Skin of body (tissue), 3 donors: ENCODE measurements at places on chromosomes 7 and 10. TPM values are rescaled to one million over a fixed set of nuclear protein-coding genes. Genes with fewer than 3 reads are reported as not detected.

GRCh38 chr7:69457595-69458504 lies 140.4 kb upstream of the AUTS2 start:
- peak; percentile 78 for DNase-seq

DNA sequence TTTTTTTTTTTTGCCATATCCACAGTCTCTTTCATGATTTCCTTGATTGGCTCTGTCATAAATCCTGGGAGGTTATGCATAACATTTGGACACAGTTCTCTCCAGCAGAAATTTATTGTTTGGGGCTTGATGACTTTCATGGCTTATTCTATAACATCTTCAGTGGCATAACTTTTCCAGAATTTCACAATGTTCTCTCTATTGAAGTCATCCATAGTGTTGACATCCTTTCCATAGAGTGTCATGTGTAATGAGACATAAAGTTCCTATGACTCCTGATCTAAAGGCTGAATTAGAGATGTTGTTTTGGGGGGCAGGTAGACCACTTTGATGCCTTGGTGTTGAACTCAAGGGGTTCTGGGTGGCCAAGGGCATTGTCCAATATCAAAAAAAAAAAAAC lies 36.7 kb upstream of the STK17A start:
- DNase-seq: no peak

SPDYE2B gene
- total RNA-seq: not detected

DNA sequence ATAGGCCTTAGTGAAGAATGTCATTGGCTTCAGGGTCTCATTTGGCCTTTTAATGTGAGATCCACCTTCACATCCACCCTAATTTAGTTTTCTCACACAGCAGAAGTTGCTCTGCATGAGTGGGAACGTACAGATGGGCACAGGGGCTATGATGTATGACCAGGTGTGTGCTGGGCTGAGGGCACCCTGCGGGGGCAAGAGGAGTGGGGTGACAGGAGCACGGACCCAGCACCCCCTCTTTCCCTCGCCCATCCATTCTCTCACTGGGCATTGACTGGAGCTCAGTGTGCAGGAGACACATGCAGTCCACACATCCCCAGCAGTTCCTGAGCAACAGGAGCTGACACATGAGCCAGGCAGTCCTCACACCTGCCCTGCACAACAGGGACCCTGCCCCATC lies 95.1 kb upstream of the PPP2R2D start:
- DNase-seq: no peak

FAM237B gene
- total RNA-seq: not detected

ZPBP gene
- not detected for total RNA-seq

DNA sequence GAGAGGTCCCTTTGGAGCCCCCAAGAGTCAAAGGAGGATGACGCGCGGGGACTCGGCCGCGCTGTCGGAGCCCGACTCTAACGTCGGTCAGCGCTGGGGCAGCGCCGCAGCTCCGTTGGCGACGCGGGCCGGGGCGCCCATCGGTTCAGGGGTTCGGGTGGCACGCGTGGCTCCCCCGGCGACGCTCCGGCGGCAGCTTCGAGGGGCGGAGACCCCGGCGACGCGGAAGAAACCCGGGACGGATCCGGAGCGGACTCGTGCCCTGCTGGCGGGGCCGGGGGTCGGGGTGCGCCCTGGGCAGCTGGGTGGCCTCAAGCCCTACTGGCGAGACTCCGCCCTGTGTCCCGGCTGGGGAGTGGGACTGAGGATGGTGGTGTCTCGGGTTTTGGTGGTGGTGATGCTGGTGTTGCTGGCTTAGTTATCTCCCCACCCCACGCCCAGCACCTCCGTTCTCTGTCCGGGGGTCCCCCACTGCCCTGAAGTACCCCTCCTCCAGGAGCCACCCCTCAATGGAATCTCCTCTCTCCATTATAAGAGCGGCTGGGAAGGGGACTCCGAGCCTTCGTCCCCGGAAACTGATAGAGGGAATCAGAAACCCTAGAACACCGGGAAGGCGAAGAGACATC lies at the start of gene NAT16:
NAT16 (minus strand) TSS at position 164 of the 626 bp plus-strand sequence. CDS start 5,486 bp downstream, outside the sequence.
- DNase-seq: no peak

DNA sequence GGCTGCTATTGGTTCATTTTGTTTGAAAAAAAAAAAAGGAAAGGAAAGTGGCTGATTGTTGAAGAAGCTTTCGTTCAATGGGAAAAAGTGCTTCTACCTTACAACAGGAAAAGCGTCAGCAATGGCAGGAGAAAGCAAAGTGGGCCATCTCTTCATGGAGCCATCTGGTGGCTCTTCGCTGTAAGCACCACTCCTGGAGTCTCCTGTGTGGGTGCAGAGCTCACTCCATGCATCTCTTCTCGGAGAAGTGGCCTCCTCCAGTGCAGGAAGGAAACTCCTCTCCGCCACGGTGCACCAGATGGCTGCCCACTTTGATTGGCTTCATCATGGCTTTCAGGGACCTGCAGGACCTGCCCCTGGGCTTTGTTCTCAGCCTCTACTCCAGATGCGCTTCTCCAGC lies 250.9 kb downstream of the PTEN start:
- DNase-seq: no peak

MMP21 gene
- total RNA-seq: 0.20 TPM

DNA sequence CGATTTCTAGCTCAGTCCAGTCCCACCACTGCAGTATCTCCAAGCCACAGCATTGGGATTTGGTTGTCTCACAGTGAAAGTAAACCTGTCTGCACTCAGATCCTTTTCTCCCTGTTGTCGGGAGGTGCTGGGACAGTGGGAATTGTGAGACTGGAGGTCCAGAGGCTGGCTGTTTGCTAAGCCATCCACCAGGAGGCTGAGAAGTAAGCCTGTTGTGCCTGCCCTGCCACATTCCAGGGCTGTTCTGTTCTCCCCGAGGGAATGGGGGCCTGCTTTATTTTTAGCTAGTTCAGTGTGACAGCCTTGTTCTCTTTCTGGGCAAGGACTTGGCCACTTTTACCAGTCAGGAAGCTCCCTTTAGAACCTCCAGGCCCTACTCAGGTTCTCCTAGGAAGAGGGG lies 54.9 kb downstream of the HK1 start:
- DNase-seq: peak; percentile 26

GRCh38 chr7:27300421-27300820 lies 57.8 kb downstream of the EVX1 start:
- no peak for DNase-seq

- DNase-seq: no peak
Measured at GRCh38 chr7:101239191-101239950, 1.8 kb upstream of the CLDN15 start.

- no peak for DNase-seq
Measured at GRCh38 chr7:22252016-22252415, 104.9 kb downstream of the RAPGEF5 start.

MMD2 gene
- not detected for total RNA-seq

DNA sequence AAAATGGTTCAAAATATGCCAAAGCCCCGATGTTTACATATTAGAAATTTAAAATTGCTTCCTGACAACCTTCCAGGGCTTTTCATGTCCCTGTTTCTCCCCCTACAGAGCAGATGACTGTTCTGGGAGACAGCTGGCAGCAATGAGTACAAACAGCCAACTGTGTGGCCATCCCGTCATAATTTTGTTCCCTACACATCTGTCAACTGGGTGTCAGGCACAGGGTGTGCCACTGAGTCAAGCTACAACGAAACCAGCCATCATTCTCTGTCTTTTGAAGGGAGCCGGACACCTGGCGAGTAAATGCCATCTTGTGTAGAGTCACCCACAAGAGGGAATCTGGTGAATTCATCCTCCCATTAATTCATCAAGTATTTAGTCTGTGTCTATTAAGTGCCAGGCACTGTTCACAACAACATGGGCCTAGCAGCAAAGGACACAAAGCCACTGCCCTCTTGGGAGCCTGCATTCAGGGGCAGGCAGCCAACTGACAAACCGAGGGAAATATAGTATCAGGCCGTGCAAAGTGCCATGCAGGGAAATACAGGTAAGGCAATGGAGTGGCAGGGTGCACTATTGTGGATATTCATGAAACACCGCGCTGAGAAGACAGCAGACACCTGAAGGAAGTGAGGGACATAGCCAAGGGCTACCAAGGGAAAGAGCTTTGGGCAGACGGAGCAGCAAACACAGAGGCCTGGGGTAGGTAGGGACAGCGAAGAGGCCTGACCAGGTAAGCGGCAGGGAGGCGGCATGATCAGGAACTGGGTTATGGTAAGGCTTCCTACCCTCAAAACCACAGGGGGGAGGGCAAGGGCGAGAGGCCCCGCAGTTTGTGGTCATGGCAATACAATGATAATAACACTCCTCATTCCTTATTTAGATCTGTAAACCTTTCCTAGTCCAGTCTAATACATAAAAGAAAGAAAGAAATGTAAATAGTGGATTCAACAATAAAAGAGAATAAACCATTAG lies 213.6 kb downstream of the FAM107B start:
- DNase-seq: peak; percentile 4

TMEM248 gene
- 44.3 TPM for total RNA-seq

GRCh38 chr7:158648787-158649186 lies 55.8 kb downstream of the NCAPG2 start:
- no peak for DNase-seq

GFRA1 gene
- 49.8 TPM for total RNA-seq

- DNase-seq: no peak
Measured at GRCh38 chr7:41203542-41203941, 499.3 kb downstream of the INHBA start.

DNA sequence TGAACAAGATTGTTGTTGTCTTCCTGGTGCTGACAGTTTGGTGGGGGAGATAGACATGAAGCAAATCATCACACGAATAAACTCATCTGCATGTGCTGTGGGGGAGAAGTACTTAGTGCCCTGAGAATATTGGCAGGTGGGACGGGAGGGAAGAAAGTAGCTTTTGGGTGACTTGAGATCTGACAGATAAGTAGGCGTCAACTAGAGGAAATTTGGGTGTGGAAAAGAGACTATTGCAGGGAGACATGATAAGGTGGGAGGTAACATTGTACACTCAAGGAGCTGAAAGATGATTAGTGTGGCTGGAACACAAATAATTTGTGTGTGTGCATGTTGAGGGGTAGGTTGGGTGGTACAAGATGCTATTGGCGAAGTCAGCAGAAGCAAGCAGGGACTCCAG lies 30.1 kb downstream of the CNNM2 start:
- no peak for DNase-seq

- DNase-seq: no peak
Measured at GRCh38 chr10:71457908-71458307, 61.2 kb downstream of the CDH23 start.

GRCh38 chr7:107758667-107759066 lies 14.7 kb downstream of the CBLL1 start:
- no peak for DNase-seq

VWC2 gene
- 0.49 TPM for total RNA-seq

MBLAC1 gene
- total RNA-seq: 1.1 TPM

DNA sequence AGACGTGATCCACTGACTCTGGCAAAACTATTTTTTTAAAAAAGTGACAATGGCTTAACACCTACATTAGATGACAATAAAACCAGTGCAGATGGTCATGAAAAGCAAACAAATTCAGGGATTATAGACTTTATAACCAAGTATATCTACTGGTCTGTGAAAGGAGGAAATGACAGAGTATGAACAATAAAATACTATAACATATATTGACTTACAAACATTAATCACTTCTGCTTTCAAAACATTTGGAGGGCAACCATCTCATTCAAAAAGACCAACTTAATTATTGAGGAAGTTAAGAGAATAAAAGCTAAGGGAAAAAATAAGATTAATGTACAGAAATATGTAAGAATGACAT lies 34.8 kb downstream of the JMJD1C start:
- no peak for DNase-seq

DNA sequence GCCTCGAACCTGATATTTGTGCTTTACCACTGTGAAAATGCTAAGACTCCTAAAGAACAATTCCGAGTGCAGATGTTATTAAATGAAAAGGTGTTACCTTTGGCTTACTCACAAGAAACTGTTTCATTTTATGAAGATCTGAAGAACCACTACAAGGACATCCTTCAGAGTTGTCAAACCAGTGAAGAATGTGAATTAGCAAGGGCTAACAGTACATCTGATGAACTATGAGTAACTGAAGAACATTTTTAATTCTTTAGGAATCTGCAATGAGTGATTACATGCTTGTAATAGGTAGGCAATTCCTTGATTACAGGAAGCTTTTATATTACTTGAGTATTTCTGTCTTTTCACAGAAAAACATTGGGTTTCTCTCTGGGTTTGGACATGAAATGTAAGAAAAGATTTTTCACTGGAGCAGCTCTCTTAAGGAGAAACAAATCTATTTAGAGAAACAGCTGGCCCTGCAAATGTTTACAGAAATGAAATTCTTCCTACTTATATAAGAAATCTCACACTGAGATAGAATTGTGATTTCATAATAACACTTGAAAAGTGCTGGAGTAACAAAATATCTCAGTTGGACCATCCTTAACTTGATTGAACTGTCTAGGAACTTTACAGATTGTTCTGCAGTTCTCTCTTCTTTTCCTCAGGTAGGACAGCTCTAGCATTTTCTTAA lies 47.7 kb downstream of the MINPP1 start:
- no peak for DNase-seq

ERVW-1 gene
- total RNA-seq: 0.20 TPM

GPR146 gene
- total RNA-seq: 9.3 TPM

TRIM73 gene
- total RNA-seq: 1.7 TPM

DNA sequence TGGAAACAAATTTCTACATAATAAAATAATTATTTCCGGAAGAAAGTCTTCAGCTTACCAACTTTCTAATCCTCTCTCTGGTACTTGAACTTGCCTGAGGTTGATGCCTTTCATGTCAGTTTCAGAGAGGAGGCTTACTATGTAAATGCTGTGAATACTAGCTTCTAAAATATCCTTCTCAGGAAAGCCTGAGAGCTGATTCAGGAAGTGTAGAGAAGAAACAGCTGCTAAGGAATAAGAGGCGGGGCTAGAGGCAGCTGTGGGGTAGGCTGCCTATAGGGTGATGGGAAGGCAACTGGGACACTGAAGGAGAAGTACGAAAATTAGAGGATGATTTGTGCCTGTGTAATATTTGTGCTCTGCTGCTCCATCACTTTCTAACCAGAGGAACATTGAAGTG lies 69.3 kb downstream of the AVL9 start:
- DNase-seq: no peak

IDI2 gene
- not detected for total RNA-seq

SUFU gene
- 7.4 TPM for total RNA-seq

DNA sequence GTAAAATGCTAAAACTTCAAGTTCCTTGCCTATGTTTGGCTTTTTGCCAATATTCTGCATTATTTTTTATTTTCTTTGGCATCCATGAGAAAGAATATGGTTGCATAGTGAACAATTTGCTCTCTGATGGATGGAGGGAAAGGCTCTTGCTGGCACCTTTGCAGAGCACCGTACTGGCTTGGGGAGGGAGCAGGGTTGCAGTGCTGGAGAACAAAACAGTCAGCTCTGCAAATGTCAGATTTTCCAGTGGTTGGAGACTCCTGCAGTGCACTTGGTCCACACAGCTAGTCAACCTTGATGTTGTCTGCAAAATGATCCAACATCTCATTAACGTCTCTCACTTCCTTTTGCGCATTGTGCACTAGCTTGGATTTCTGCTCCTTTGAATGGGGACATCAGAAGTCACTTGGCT lies 100.8 kb downstream of the ANLN start:
- no peak for DNase-seq

GNAI1 gene
- total RNA-seq: 77.6 TPM

DNA sequence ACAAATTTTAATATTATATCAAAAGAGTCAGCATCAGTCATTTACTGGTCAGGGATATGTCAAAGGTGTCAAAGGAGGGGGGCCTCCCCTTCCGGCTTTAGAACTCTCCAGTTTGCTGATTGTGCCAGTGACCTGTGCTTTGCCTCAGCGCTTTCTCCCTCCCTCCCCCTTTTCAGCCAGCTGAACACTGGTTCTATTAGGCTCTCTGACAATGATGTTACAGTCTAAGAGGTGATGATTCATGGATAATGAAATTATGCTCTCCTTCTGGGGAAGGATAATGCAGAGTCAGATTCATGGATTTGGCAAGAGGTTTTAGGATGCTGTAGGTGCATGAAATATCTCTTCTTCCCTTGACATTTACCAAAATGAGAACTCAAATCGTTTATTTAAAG lies 6.1 kb downstream of the LRRTM3 start:
- no peak for DNase-seq

GIMAP6 gene
- total RNA-seq: 8.0 TPM
